ENCODE measurements at places on chromosomes 11 and 22. TPM values are rescaled to one million over a fixed set of nuclear protein-coding genes. Genes with fewer than 3 reads are reported as not detected.

The SNRPD3 gene
- 193 TPM for total RNA-seq

The OR2AG2 gene
- total RNA-seq = 0.08 TPM

The SOX10 gene
- not detected for total RNA-seq

The TEX54 gene
- not detected for total RNA-seq

The OR52M1 gene
- not detected for total RNA-seq

The GSTT2 gene
- 0.23 TPM for total RNA-seq

The SORL1 gene
- total RNA-seq = 0.38 TPM

The HEPHL1 gene
- total RNA-seq = 0.30 TPM

The CBLIF gene
- not detected for total RNA-seq

The OR4S2 gene
- not detected for total RNA-seq

The MAJIN gene
- total RNA-seq = not detected

The OR5W2 gene
- total RNA-seq = not detected

The GAL3ST3 gene
- total RNA-seq = 0.38 TPM

The OMP gene
- total RNA-seq = 0.38 TPM

The CNGA4 gene
- under 0.01 TPM for total RNA-seq

The TESMIN gene
- 0.08 TPM for total RNA-seq

The IGLL1 gene
- total RNA-seq = not detected

Data from smooth muscle cell of the coronary artery (primary cell).